Activated CD4-positive, alpha-beta memory T cell treated with anti-CD3 and anti-CD28 coated beads for 36 hours (primary cell): ENCODE measurements at places on chromosomes 5 and 9. TPM values are rescaled to one million over a fixed set of nuclear protein-coding genes. Genes with fewer than 3 reads are reported as not detected.

GRCh38 chr5:175444060-175444904 lies at the start of gene DRD1:
TSS of gene DRD1 (minus strand) at chr5:175444182. CDS start at chr5:175443099, 1,083 bp downstream.
- DNase-seq: peak; percentile 59

GRCh38 chr5:43036856-43037635 lies 3.1 kb downstream of the ANXA2R start:
- no peak for DNase-seq

DNA sequence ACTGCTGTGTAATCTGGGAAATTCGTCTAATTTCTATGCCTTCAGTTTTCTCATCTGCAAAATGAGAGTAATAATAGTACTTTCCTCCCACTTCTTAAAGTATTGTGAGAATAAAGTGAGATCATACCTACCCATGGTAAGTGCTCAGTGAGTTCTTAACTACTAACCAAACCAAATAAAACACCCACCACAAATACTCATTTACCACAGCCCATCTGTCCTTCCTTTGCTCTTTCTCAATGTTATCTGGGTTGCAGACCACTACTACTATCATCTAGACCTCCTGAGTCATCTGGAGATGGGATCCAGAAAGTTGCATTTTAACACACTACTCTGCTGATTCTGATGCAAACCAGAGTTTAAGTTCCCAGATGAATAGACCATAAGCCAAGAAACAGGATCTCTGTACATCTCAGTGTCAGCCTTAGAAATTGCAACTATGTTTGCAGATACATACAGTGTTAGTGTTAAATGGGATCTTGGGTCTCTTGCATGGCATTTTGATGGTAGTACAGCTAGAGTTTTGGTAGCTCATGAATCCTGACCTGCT lies 105.4 kb upstream of the ATP10B start:
- DNase-seq: no peak

GRCh38 chr5:116046823-116047222 lies 14.6 kb downstream of the ARL14EPL start:
- no peak for DNase-seq

- DNase-seq: no peak
Measured at GRCh38 chr9:133848471-133849109, 110.4 kb upstream of the SARDH start.

DNA sequence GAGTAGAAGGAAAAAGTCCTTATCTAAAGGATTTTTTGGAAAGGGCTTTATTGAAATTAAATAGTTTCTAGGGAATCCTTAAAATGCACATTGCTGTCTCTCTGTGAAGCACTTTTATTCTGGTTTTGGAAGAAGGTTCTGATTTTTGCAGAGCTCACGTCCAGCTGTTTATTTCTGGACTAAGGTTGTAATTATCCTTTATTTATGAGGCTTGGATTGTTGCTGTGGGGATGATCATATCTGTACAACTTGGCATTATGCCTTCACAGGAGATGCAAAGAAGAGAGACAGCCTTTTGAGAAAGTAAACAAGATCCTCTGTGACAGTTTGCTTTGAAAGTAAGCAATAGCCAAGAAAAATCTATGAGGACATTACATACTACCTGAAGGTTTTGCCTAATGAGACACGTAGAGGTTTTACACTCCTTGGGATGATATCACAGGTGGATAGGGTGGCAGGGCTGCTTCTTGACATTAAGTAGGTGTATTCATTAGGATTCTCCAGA lies 14.6 kb downstream of the SMARCA2 start:
- DNase-seq: no peak

GRCh38 chr5:34485768-34486030 lies 170.4 kb upstream of the RAI14 start:
- DNase-seq: no peak

GRCh38 chr9:30348904-30349303 lies 2035.5 kb upstream of the ACO1 start:
- no peak for DNase-seq

GRCh38 chr5:122291000-122291901 lies 20.8 kb upstream of the SNCAIP start:
- DNase-seq: no peak

GRCh38 chr5:136101884-136102283 lies 30.8 kb upstream of the SMAD5 start:
- no peak for DNase-seq

DNA sequence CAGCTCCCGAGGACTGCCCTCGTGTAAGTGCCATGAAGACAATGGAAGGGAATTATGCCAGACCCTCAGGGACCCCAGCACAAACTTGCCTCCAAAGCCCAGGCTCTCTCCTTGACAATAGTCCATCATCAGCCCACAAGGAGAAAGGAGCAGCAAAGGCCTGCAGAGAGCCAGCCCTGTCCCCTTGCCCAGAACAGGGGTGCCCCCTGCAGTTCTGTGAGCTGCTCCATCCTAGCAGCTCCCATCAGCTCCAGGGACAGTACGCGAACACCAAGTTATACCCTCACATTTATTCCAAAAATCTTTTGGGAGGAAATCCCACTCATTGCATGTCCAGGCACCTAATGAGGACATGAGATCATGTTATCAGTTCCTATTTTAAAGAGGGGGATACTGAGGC lies 11.1 kb downstream of the BARX1 start:
- no peak for DNase-seq

DNA sequence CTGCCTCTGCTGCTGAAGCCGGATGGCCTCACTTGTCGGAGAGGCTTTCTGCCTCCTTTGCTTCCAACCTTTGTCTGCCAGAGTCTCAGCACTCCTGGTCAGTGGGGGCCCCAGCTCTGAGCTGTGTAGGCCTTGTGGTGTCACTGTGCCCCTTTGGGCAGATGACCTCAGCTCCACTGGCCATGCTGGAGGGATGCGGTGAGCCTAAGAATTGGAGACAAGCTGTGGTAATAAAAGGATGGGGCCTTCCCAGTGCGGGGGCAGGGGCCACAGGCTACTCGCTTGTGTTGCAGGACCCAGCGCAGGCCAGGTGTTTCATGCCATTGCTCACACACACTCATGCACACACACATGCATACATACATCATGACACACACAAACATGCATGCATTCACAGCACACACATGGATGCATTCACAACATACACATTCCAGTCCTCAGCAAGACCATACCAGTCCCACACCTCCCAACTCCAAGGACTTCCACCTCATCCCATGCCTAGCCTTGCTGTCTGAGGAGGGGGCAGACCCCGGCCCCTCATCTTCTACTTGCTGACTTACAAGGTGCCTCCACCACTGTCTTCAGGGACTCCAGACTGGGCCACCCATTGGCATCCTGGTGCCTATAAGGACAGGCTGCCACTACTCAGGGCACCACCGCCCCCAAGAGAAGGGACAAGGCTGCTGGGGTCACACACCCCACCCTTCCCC lies 237.7 kb downstream of the SYK start:
- DNase-seq: no peak

DNA sequence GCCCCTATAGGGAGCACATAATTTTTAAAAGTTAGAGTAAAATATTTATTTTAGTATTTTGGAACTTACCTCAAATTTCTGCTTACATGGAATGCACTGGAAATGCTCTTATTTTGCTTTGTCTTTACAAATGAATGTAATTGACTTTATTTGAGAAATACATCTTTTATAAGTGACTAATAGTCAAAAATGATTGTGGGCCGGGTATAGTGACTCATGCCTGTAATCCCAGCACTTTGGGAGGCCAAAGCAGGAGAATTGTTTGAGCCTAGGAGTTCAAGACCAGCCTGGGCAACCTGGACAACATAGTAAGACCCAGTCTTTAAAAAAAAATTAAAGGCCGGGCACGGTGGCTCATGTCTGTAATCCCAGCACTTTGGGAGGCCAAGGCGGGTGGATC lies 5.8 kb downstream of the HMGCR start:
- DNase-seq: no peak

GRCh38 chr9:8489835-8490234 lies 690.3 kb upstream of the DMAC1 start:
- DNase-seq: no peak

DNA sequence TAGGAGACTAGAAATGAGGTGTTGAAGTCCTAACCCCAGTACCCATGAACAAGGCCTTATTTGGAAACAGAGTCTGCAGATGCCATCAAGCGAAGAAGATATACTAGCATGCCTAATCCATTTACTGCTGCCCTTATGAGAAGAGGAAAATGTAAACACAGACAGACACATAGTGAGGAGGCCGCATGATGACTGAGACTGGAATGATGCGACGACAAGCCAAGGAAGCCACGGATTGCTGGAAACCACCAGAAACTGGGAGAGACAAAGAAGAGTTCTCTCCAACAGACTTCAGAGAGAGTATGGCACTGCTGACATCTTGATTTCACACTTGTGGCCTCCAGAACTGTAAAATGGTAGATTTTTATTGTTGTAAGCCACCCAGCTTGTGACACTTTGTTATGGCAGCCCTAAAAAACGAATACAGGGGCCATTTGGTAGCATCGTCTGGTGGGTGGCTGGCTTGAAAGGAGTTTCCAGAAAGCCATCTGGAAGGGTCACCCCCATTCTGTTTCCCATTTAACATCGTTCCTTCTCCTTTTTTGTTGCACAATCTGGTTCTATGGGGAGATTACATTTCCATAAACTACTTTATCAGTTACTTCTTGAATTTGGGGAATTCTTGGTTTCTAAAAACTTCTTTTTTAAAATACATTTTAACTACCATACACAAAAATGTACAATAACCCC lies 193.1 kb downstream of the HSD17B3 start:
- DNase-seq: no peak

- DNase-seq: no peak
Measured at GRCh38 chr5:7825630-7826029, 25.3 kb downstream of the CFAP90 start.

DNA sequence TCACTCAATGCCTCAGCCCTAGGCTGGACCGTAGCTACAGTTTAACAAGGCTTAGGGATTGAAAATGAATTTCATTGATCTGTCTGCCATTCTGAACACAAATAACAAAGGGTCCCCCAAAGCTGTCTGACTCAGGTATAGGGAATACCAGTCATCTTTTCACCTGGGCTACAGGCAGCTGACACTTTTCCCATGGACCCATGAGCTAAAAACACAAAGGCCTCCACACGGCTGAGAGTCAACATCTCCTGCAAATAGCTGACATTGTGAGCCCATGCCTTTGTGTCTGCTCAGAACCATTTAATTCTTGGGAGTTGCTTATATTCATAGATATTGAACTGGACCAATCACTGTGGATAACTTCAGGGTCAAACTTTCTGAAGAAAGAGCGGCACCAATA lies 121.1 kb upstream of the SLIT3 start:
- no peak for DNase-seq

DNA sequence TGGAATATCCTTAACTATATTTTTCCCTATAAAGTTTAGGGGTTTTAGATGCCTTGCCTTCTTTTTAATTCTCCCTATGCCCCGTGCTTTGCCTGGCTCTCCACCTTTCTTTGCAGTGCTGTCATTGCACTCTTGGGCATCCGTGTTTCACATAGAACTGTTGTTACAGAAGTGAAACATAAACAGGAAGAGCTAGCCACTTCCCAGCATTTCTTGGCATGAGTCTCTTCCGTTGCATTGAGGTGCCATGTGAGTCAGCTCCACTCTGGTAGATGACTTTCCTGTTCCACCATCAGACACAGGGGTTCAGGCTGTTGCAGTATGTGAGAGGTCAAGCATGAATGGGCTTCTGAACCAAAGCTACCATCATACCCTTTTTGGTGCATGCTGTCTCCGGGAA lies 73.4 kb downstream of the ANGPTL2 start:
- DNase-seq: peak; percentile 66

DNA sequence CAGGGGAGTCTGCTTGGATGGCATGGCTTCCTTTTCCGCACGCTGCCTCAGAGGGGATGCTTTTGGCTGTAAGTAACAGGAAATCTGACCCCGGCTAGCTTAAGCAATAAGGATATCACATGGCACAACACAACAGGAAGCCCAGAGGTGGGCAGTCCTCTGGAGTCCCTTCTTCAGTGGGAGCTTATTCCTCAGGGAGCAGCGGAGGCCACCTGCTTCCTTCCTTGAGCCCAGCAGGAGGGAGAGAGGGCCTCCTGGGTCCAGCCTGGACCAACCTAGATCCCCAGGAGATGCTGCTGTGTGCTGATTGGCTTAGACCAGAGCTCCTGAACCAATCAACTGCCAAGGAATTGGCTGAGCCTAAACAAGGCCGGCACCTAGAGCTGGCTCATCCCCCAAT lies 66.3 kb downstream of the C9orf50 start:
- DNase-seq: no peak

DNA sequence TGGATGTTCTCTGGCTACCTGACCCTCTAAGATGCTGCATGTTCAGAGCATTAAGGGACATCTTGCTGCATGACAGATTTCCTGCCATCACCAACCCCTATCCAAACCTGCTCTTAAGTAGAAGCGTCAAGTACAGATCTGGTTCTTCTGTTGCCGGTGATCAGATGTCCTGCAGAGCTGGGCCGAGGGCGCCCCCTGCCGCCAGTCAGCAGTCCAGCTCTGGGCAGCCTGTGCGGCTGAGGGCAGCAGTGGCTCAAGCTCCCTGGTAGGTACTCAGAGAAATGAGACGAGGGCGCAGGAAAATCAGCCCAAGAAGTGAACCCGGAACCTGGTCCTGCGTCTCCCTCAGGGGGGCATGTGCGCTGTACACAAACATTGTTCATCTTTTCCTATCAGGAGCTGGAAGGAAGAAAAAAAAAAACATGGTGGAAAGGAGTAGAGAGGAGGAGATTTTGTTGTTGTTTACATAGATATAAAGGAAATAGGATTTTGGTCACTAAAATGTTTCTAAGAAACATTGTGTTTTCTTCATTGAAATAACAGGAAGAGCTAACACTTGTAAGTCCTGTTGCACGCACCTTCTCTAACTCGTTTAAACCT lies 95.8 kb downstream of the CFAP90 start:
- DNase-seq: peak; percentile 63

- DNase-seq: no peak
Measured at GRCh38 chr5:103207011-103207410, 51.6 kb upstream of the MACIR start.

- DNase-seq: no peak
Measured at GRCh38 chr5:168469816-168470215, 16.5 kb upstream of the RARS1 start.

GRCh38 chr5:55143624-55144023 lies 16.3 kb upstream of the GPX8 start:
- DNase-seq: no peak

ENDOG gene
- total RNA-seq: 13.8 TPM

GABBR2 gene
- total RNA-seq: not detected

EQTN gene
- total RNA-seq: not detected

SHISAL2B gene
- total RNA-seq: not detected

PTGES gene
- total RNA-seq: not detected

INSYN2B gene
- not detected for total RNA-seq

TRAF1 gene
- total RNA-seq: 124 TPM

SLC6A7 gene
- not detected for total RNA-seq
